ENCODE measurements at places on chromosomes 11 and 22.
A peak's percentile ranks its signal among the peaks of the same experiment; 100 is the strongest.

DNA sequence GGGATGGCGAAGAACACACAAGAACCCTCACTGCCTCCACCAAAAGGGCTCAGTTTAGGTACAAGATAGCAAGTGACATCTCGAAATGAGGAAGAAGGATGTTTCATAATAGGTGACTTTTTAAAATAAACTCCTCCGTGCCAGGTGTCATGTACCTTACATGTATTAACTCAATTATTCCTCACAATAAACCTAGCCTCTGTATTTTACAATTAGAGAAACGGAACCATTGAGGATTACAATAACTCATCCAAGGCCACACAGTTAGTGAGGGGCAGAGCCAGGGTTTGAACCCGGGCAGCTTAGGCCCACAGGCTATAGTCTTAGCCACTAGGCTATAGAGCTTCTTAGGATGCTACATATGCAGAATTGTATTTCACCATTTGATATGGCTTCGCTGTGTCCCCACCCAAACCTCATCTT, 965 bp upstream of the PAMR1 start:
- DNase-seq: no peak

DNA sequence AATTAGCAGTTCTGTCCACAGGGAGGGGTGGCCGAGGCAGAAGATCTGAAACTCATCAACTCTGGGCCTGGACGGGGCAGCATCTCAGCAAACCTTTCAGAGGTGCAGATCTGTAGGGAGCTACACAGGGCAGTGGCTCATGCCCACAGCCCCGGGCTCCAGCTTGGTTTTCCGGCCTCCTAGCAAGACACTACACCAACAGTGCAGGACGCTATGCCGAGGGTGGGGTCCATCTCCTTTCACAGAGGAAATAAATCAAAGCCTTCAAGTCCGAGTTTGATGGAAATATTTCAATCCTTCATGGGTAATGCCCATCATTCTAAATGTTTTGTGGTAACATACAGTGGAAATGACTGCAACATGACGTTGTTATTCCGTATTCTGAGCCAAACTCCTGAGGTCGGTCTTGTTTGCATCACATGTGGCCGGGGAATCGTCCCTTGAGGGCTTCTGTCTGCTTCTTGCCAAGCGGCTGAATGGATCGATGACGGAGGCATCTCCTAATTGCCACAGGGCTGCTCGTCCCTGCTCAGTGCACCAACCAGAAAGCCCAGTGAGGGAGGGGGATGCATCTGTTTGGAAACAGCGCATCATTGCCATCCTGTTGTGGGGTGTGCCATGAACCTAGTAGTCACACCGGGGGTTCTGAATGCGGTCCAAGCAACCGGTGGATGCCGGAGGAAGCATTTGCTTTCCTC, 30.0 kb downstream of the LINC01488 start:
- no peak for DNase-seq

DNA sequence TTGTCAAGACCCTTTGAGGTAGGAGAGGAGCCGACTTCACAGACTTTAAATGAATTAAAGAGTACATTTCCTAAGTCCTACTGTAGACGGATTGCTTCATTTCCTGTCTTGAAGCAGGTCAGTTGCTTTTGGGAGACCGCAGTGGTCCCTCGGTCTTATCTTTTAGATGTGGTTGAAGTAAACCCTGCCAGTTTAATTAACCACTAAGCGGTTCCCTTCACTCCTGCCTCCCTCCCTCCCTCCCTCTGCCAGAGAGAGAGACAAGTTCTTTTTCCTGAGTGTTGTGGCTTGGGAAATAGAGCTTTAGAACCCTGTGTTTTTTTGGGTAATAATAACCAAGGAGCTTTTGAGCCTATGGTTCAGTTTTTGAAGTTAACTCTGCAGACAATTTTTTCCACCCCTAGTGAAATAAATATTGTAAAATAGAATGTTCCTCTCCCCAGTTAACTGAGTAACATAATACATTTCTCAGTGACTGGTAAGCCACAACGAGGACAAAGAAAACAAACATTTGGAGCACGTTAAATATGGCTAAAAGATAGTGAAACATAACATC, 147.5 kb downstream of the LDLRAD3 start:
- no peak for DNase-seq

GRCh38 chr22:39003165-39003638, 10.9 kb upstream of the APOBEC3C start:
- DNase-seq: peak; percentile 92

GRCh38 chr22:29801153-29801552, 34.0 kb downstream of the UQCR10 start:
- DNase-seq: no peak

- no peak for DNase-seq
These were observed 6.6 kb upstream of the ZFTA start for GRCh38 chr11:63775191-63775590.

- no peak for DNase-seq
These were observed 2.1 kb downstream of the USP28 start for GRCh38 chr11:113873236-113873626.

GRCh38 chr11:91495837-91496236, 728.8 kb upstream of the FAT3 start:
- DNase-seq: no peak

DNA sequence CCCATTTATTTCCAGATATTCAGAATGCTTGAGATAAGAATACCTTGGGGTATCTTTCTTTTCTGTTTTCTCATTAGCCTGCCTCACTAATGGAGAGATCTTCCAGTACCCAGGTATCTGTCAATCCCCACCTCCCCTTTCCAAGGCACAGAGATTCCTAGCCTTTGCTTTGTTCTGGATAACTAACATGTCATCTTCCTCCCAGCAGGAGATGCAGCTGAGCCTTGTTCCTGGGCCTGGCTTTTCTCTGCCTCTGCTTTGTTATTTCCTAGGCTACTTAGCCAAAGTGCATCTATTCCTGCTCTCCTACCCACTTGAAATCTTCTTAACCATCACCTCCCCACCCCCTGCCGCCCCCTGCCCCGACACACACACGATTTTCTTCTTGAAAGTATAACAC, 297.1 kb downstream of the NELL1 start:
- DNase-seq: no peak

GRCh38 chr11:76654980-76655379, 15.6 kb downstream of the LRRC32 start:
- DNase-seq: no peak

GRCh38 chr22:43310311-43310710, 32.9 kb downstream of the SCUBE1 start:
- no peak for DNase-seq

- peak; percentile 86 for DNase-seq
These were observed 23.8 kb upstream of the IGSF22 start for GRCh38 chr11:18749681-18750319.

GRCh38 chr11:93481696-93482095, 61.5 kb downstream of the SMCO4 start:
- peak; percentile 10 for DNase-seq

DNA sequence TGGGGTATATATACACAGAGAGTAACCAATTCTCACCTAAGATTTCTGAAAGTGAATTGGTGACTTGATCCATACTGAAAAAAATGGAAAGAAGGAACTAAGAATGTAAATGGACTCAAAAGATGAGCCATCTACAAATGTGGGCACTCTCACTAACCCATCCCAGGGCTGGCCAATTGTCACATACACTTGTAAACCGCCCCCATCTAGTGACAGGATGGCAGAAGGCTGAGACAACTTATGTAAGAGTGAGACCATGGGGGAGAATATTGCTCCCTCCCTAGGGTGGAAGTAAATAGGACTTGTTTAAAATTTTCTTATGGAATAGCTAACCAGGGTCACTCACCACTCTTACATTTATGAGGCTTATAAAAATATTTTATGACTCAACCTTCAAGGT, 377.1 kb upstream of the ISX start:
- no peak for DNase-seq

DNA sequence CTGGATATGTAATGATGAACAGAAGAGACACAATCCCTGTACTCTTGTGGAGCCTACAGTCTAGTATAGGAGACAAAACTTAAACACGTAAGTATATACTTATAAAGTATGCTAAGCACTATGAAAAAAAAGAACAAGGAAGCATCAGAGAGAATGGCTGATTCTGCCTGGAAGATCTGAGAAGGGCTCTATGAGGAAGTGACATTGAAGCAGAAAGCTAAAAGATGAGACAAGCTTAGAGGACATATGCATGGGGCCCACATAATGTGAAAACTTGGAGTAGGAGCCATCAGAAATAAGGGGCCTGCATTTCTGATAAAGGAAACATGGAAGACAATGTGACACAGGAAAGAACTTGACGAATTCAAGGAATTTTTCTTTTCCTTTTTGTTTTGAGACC, 16.6 kb downstream of the SAA1 start:
- no peak for DNase-seq

DNA sequence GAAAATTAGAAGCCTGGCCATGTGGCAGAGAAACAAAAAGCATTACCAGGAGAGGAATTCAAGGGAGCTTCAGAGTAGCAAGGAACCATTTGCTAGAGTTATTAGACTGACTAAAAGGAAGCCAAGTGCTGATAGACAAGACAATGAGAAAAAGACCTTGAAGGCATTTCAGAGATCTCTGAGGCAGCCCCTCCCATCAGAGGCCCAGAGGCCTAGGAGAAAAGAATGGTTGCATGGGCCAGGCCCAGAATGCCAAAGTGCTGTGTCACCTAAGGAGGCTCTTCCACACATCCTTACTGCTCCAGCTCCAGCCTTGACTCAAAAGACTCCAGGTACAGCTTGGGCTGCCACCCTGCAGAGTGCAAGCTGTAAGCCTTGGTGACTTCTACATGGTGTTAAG, 61.8 kb upstream of the POU2AF2 start:
- DNase-seq: no peak

DNA sequence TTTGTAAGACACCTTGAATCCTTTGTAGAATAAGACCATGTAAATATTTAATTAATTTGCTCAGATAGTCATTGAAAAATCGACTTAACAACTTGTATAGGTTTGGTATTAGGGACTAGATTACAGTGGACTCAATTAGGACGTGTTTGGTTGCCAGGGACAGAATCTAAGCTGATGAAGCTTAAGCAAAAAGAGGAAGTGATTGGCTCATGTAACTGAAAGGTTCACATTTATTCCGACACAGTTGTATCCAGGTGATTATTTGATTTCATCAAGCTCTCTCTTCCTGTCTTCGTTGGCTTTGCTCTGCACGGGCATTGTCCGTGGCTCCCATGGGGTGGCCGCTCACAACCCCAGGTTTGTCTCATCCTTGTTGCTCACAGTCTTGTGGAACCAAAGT, 146.4 kb downstream of the C11orf91 start:
- DNase-seq: no peak

DNA sequence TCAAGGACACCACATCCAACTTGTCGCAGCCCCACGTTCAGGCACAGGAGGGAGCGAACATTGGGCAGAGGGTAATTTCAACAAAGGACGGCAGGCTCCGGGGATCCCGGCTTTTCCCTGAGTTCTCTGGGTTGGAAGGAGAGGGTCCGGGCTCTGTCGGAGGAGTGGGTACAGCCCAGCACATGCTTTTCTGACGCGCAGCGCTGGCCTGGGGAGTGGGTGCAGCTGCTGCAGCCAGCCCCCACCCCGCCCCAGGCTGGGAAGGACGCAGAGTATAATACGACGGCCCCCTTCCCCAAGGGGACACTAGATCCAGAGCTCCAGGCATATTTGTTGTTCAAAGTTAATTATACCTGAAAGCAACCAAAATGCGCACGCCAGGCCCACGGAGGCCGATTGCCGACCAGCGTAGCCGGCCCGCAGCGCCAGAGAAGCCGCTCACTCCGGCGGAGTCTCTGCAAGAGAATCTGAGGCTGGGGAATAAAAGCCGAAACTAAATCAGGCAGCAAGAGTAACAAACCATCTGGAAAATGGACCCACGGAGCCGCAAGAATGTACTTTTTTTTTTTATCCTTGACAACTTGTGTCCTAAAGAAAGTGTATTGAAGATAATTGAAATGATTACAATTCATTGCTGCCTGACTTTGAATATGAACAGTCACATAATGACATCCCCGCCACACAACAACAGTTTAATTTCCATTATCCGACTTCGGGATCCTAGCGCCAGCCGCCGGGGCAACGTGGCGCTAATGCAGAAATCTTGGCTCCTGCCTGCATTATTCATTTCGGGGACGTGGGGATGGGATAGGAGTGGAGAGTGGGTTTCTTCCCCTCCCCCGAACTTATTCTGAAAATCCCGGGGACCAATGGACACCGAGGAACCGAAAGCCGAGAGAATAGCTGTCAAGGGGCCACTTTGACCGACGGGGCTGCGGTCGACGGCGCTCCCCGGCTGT, 14.0 kb upstream of the PAX6 start:
- no peak for DNase-seq

GRCh38 chr11:19714387-19715363, 2.0 kb downstream of the NAV2 start:
- DNase-seq: no peak

DNA sequence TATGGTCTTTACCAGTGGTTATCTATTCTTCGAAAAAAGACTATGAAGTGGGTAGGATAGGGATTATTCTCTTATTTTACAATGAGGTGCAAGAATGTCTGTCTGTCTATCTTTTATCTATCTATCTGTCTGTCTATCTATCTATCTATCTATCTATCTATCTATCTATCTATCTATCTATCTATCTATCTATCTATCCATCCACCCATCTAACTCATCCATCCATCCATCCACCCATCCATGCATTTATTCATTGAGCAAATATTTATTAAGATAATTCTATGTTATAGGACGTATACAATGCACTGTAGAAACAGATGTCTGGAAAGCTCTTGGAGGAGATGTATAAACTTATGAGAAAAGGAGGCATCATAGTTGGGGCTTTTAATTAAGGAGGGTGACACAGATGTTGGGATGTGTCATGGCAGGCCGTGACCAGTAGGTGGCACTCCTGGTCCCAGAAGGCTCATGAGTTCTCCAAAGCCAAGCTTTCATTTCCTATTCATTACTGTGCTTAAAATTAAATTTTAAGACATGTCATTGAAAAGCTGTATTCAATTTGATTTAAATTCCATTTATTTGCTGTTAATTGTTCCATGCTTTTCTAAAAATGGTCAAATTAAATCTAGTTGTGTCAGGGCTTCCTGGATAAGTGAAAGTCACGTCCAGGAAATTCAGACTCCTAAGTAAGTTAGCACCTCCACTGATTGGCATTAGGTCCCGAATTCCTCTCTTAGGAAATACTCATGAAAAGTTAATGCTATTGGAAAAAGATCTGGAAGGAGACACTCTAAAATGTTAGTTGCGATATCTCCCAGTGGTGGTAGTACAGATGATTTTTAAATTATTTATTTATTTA, 19.0 kb upstream of the E2F8 start:
- no peak for DNase-seq

DNA sequence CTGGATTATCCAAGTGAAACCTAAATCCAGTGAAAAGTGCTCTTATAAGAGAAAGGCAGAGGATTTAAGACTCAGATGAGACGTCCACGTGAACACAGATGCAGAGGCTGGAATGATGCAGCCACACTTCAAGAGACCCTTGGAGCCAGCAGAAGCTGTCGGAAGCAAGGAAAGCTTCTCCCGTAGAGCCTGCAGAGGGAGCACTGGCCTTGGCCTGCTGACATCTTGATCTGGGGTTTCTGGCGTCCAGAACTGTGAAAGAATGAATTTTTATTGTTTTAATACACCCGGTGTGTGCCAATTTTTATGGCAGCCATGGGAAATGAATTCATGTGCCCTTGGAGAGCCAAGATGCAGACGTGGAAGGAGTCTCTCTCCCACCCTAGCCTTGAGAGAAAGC, 407.0 kb upstream of the B3GAT1 start:
- no peak for DNase-seq
